Dermis microvascular lymphatic vessel endothelial cell (primary cell): ENCODE measurements at places on chromosomes 3 and 15.

DNA sequence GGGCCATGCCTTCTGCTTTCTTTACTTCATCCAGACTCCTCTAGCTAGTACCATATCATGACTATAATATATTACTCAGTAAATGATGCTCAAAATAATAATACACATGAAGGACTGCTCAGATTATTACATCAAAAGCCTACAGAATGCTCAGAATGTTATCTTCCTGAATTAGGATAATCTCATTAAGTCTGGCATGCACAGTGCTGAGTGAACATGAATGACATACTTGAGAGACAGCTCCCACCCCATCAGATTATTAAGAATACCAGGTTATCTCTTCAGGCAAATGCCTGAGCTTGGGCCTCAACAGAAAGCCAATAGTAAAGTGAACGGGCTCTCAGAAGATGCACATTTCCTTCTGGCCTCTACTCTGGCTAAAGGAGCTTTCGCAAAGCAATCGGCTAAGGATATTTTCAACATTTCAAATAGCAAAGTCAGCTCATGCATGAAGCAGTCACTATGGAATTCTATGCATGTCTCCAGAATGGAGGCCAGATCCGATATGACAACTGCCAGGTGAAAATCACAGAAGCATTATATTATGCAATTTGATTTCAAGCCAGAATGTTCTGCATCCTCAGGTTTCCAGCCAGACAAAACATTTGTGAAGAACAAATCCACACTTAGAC is 122.6 kb downstream of the KCNMB2 start:
- no peak for DNase-seq

GRCh38 chr15:64461721-64462162 is 1.4 kb downstream of the ZNF609 start:
- DNase-seq: no peak

DNA sequence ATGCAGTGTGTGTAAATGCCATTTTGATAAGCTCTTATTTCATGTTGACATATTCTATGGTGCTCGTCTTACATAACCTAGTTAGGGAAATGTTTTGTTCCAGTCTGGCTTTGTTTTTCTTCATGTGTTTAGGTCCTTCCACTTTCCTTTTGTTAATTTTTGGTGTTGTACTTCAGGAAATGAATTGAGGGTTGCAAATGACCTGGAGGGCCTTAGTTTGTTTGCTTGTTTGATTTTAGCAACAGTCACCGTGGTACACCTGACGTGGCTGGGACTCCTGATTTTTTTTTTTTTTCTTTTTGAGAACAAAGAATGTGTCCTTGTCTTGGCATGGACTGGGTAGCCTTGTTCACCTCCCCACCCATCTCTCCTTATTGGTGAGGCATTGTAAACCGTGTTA is 114.8 kb downstream of the IGF1R start:
- peak; percentile 12 for DNase-seq

GRCh38 chr15:58462547-58462946 is 30.8 kb downstream of the LIPC start:
- DNase-seq: no peak

DNA sequence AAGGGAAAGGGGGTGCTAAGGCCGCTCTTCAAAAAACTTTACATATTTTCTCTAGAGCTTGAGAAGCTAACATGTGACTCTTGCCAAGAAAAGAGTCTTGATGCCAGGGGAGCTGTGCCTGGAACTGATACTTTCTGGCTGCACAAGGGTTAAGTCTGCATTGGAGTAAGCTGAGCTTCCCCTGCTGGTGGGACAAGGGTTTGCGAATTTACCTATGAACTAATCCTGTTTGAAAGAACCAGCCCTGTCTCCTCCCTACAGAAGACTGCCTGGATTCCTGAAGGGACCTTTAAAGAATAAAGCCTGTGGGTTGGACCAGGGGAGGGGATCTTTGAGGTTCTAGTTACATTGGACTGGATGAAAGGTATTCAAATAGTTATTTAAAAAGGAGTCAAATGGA is 58.3 kb upstream of the EPHA3 start:
- DNase-seq: no peak

DNA sequence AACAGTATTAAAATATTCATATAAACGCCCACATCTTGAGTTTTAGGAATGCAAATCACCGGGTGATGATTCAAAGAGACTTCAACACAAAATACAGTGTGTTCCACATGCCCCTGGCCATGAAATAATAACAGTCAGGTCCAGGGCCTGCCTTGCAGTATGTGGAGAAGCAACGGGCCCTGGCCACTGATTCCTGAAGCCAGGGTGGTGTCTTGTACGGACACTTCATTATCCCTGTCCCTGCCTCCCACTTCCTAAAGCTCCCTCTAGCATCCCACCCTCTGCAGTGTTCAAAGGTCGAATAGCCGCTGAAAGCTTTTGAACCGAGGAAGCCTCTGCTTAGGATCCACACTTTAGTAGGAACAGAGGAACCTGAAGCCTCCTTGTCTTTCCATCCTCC is 50.4 kb upstream of the PCSK6 start:
- no peak for DNase-seq
